Sigmoid colon (tissue), 7 donors: ENCODE measurements at places on chromosomes 2 and 18. TPM values are rescaled to one million over a fixed set of nuclear protein-coding genes. Genes with fewer than 3 reads are reported as not detected.

- no peak for DNase-seq
- H3K4me1 ChIP-seq, result no peaks in the 10 kb centered on the region
- no peaks in the 10 kb centered on the region for H3K36me3 ChIP-seq
- H3K4me3 ChIP-seq, result no peak overlapping the region
- no peak overlapping the region for H3K27ac ChIP-seq
Measured at GRCh38 chr2:76870011-76870410, 652.2 kb downstream of the LRRTM4 start.

DNA sequence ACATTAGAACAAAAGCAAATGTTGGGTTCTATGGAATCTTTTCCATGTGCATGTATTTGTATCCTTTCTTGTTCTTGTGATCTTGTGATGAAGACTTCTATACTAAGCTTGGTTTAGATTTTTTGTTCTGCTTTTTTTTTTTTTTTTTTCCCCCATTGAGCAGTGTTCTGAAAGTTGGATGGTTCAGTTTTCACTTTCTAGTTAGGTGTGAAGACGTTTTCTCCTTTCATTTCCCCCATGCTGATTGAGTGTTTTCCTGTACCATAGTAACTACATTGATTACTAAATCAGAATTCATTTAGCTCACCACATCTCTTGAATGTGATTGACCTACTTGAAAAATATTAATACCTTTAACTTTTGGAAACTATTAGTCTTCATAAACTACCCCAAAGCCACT, 34.1 kb downstream of the NOP58 start:
- no peaks in the 10 kb centered on the region for H3K27me3 ChIP-seq
- peaks cover 28% of the 10 kb centered on the region for H3K36me3 ChIP-seq
- DNase-seq, result no peak
- no peaks in the 10 kb centered on the region for H3K4me1 ChIP-seq
- H3K27ac ChIP-seq, result no peak overlapping the region
- H3K4me3 ChIP-seq, result no peak overlapping the region

- H3K27ac ChIP-seq, result no peak overlapping the region
- no peaks in the 10 kb centered on the region for H3K36me3 ChIP-seq
- peaks cover 47% of the 10 kb centered on the region for H3K27me3 ChIP-seq
- DNase-seq, result peak; percentile 17
Measured at GRCh38 chr2:72913486-72914205, 3.7 kb upstream of the EMX1 start.

GRCh38 chr2:112699984-112700667, 20.7 kb upstream of the NT5DC4 start:
- peak overlapping the region; percentile 48 for H3K27ac ChIP-seq
- no peak overlapping the region for H3K4me3 ChIP-seq
- H3K27me3 ChIP-seq, result no peaks in the 10 kb centered on the region
- H3K4me1 ChIP-seq, result peaks cover 7% of the 10 kb centered on the region
- H3K36me3 ChIP-seq, result no peaks in the 10 kb centered on the region

- no peak overlapping the region for H3K4me3 ChIP-seq
- peaks cover 8% of the 10 kb centered on the region for H3K4me1 ChIP-seq
- no peak for DNase-seq
- no peaks in the 10 kb centered on the region for H3K36me3 ChIP-seq
- no peak overlapping the region for H3K27ac ChIP-seq
- no peaks in the 10 kb centered on the region for H3K27me3 ChIP-seq
Measured at GRCh38 chr2:171210864-171211431, 50.3 kb upstream of the TLK1 start.

DNA sequence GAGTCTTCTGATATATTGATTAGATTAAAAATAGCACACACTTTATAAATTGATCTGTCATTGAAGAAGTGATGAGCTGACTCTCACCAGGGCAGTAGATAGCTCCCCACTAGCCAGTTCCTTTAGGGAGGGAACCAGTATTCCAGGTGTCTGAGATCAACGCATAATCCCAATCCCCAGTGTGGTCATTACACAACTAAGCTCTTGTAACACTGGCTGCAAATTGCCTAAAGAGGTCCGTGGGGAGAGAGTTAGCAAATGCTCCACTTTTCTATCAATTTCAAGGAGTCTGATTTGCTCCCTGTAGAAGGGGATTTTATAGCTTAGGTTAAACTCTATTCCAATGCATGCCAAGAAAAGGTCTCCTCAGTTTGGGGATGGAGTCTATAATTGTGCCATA, 7.7 kb downstream of the SLC14A1 start:
- H3K4me1 ChIP-seq, result no peaks in the 10 kb centered on the region
- no peak overlapping the region for H3K27ac ChIP-seq
- H3K4me3 ChIP-seq, result no peak overlapping the region
- no peaks in the 10 kb centered on the region for H3K36me3 ChIP-seq
- no peak for DNase-seq

The FOXD4L1 gene
- total RNA-seq, result 0.36 TPM

The SCN2A gene
- 1.1 TPM for total RNA-seq

The CYP27A1 gene
- total RNA-seq, result 30.1 TPM
